ENCODE measurements at places on chromosomes 3 and 15.
A peak's percentile ranks its signal among the peaks of the same experiment; 100 is the strongest.

DNA sequence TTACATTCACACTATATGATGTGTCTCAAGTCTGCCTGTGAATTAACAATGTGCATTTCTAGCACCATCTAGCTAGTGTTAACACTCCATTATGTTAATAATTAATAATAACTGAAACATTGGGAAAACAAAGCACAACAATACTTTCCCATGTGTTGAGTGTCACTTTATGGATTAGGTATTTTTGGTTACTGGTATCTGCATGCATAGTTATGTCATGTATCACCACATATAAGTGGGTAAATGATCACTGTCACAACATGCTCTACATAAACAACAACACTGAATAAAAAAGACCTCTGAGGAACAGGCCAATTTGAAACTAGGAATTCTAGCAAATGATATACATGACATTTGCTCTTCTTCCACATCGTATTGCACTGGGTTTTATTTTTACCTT is 74.7 kb downstream of the MLH1 start:
- DNase-seq: no peak

GRCh38 chr3:10508619-10509260 is 3.4 kb upstream of the ATP2B2 start:
- DNase-seq: no peak

- DNase-seq: peak; percentile 83
These were observed 10.0 kb upstream of the MBNL1 start for GRCh38 chr3:152258448-152259393.

DNA sequence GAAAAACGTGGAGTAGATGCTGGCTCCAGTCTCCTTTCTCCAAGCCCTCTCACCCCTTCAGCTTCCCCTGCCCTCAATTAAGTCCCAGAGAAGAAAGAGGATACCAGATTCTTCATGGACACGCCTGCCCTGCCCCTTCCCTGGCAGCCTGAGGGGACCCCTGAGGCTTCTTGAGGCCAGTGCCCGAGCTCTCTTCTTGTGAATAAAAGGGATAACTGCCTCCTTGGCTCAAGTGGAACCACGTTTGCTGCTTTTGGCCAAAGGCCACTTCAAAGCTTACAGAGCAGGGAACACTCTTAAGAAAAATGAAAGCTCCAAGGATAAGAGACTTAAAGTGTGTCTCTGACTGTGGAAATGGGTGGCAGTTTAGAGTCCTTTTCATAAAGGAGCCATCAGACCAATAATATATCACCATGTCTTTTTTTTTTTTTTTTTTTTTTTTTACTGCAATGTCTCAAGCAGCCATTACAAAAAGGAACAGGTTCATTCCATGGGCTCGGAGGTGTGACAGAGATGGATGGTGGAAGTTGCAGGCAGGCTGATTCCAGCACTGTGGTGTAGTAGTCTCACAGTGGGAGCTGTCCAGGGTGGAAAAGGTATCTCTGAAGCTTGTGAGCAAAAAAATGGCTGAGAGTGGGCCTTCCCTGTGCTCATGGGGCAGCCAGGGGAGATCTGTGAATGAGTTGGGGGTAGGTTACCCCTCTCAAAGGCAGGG is 108.8 kb downstream of the SEMA5B start:
- DNase-seq: no peak
